ENCODE measurements at places on chromosomes 6 and 20. TPM values are rescaled to one million over a fixed set of nuclear protein-coding genes. Genes with fewer than 3 reads are reported as not detected.

HLA-DRA gene
- not detected for total RNA-seq

- no peak for DNase-seq
These were observed 809 bp downstream of the SRPK1 start for GRCh38 chr6:35919827-35920751.

- no peak for DNase-seq
These were observed 70.6 kb upstream of the DEFB112 start for GRCh38 chr6:50120300-50120699.

DNA sequence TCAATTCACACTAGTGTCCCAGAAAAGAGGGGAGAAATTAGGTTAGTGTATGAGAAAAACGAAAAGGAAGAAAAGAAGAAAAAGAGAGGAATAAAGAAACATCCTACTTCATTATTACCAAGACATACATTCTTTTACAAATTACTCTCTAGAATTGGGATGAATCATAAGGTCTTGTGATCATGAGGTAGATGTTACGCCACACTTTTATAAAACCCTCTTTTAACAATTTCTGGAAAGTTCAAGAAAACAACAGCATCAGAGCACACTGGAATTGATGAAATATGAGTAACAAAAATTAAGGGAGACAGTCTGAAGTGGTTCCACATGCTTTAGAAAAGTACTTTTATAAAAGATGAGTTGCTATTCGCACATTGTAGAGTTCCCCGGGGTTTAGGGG is 32.6 kb upstream of the NRSN1 start:
- DNase-seq: no peak

- no peak for DNase-seq
These were observed 4.0 kb upstream of the LIN28B start for GRCh38 chr6:104952911-104953399.

NR2E1 gene
- total RNA-seq: not detected

DNA sequence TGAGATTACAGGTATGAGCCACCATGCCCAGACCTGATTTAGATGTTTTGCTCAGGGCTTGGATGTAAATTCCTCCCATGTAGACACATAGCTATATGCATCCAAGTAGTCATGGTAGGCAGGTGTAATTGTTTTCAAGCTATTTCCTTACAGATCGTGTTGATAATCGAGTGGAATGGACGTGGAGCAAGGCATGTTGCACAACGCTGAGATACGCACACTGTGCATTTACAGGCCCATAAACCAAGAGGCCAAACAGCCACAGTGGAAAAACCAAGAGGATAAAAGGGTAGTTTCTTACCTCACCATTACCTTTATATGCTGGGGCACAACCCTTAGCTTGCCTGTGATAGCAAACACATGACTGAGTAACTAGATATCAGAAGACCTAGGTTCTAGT is 51.0 kb upstream of the ADGRF1 start:
- DNase-seq: peak; percentile 92

CCN2 gene
- total RNA-seq: 20.2 TPM

GRCh38 chr6:7140631-7141378 is 33.0 kb downstream of the RREB1 start:
- DNase-seq: peak; percentile 51

- no peak for DNase-seq
These were observed 116.8 kb downstream of the MAFB start for GRCh38 chr20:40572251-40572650.

GRCh38 chr20:54112221-54112884 is 42.0 kb upstream of the BCAS1 start:
- DNase-seq: peak; percentile 80

EXOC2 gene
- total RNA-seq: 28.2 TPM

FOXP4 gene
- 29.4 TPM for total RNA-seq

DNA sequence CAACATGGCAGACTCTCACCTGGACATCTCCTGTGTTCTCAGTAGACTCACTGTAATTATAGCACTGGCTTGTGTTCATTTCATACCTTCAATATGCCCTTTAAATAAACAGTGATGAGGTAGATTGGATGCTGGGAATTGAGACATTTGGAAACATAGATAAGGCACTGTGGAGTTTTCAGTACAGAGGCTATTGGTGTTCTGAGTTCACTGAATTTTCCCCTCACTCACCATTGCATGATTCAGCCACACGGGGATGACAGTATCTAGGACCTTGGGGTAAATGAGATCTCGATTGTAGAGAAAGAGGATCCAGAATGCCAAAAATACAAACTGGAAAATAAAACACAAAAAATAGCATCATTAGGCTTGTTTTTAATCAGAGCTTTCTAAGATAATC is 12.6 kb downstream of the ADTRP start:
- DNase-seq: no peak

DNA sequence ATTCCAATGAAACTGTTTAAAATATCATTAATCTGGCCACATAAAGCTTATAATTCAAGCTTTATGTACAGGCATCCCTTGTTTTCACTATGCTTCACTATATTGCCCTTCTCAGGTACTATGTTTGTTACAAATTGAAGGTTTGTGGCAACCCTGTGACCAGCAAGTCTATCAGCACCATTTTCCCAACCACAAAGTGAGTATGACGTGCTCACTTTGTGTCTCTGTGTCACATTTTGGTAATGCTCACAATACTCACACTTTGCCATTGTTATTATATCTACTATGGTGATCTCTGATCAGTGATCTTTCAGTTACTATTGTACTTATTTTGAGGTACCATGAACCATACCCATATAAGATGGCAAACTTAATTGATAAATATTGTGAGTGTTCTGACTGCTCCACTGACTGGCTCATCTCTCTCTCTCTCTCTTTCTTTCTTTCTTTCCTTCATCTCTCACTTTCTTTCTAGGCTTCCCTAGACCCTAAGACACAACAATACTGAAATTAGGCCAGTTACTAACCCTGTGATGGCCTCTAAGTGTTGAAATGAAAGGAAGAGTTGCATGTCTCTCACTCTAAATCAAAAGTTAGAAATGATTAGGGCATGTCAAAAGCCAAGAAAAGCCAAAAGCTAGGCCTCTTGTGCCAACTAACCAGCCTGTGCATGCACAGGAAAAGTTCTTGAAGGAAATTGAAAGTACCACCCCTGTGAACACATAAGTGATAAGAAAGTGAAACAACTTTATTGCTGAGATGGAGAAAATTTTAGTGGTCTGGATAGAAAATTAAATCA is 227.9 kb downstream of the BCAS1 start:
- DNase-seq: no peak
